ENCODE measurements at places on chromosomes 3 and 15.

GRCh38 chr3:65005486-65005885, 317.7 kb upstream of the ADAMTS9 start:
- DNase-seq: no peak

DNA sequence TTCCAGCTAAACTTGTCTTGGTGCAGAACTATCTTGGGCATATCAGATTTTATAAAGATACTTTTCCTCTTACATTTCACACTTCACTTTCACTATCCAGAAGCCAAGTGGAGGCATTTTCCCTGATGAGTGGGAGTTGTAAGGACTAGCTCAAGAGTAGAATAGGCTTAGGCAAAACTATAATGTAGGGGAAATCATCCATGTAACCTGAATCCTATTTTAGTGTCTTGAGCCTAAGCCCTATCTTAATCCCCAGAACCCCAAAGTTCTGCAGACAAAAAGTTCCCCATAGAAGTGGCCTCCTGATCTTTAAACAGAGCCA, 42.2 kb upstream of the CD47 start:
- no peak for DNase-seq

DNA sequence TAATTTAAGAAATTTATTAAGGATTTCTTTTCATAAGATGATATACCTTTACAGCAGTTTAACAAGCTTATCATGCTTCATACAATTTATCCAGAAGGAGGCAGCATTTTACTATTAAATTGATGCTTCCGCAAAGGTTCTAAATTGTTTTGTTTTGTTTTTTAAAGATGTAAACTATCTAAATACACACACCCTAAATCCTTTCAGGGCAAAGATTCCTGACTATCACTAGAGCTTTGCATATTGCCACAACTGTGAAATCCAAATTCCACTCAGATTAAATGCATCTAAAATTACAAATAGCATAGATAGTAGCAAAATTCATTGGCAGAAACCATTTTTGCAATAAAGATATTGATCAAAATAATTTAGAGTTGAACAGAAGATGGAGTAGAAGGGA, 44.5 kb upstream of the CCNL1 start:
- no peak for DNase-seq

DNA sequence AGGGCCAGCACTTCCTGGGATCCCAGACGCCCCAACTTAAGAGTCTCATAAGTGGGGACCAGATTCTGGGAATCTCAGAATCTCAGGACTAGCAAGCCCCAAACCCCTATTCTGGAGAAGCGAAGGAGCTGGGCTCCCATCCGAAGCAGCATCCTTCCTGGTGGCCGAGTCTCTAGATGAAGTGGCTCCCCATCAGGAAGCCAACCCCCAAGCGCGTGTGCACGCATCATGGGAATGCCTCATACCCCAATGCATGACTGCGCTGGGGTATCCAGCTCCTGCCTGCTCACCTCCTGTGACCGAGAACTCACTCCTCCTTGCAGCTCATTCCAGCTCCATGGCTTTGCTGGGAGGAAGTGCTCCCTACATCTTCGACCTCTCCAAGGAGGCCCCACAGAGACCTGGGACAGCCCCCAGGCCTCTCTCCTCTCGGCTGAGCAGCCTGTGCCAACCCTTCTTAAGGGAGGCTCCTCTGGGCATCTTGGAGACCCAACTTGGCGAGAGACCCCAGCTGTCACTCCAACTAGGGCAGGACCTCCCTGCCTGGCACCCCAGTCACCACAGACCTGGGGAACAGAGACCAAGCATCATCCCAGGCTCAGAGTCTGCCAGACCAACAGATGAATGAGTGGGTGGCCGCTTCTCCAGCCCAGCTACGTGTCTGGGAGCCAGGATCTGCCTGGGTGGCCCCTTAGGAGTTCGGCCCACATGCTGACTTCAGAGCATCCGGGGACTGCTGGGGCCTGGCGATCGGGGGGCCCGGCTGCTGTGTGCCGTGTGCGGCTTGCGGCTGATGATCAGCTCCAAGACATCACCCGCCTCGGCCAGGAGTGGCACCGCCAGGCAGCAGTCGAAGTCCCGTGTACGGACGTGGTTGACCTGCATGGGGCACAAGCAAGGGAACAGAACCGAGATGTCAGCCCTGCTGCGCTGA, 46.9 kb downstream of the GRIP2 start:
- no peak for DNase-seq
